ENCODE measurements at places on chromosomes 4 and X. TPM values are rescaled to one million over a fixed set of nuclear protein-coding genes. Genes with fewer than 3 reads are reported as not detected.

The MAGEA12 gene
- total RNA-seq = not detected

The HHIP gene
- total RNA-seq = not detected

The SYTL4 gene
- not detected for total RNA-seq

- no peak for DNase-seq
Observed at GRCh38 chr4:147044241-147044640, 98.6 kb upstream of the TTC29 start.

DNA sequence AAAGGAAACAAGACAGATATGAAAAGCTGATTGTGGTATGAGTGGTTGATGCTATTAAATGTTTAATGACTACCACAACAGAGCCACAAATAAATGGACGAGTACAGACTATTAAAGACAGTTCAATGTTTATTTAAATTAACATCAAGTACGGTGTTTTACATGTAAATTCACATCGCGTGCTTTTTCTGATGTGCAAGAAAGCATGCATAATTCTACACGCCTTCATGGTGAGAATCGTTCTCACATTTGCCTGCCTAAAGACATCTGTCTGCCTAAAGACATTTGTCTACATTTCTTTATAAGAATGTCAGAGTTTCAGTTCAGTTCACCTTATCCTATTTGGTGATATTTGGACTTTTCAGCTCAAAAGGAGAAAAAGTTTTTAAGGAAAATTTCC is 7.3 kb upstream of the GPR143 start:
- DNase-seq = no peak

GRCh38 chr4:96375367-96375766 is 535.5 kb downstream of the PDHA2 start:
- no peak for DNase-seq

DNA sequence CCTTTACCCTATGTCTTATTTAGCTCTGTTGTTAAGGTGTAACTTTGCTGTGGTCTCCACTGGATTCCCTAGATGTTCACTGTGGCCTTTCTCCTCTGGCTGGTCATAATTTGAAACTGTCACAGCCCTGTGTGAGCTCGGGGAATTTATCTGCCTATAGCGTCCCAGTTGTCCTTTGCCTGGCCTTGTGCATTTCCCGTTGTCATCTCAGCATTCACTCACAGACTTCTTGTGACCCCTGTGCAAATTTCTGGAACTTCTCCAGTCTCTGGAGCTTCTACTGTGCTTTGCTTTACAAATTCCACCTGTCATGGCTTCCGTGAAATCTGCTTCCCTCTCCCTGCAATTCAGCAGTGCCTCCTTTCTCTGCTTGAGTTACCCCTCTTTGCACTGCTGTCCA is 106.7 kb downstream of the WWC2 start:
- no peak for DNase-seq

DNA sequence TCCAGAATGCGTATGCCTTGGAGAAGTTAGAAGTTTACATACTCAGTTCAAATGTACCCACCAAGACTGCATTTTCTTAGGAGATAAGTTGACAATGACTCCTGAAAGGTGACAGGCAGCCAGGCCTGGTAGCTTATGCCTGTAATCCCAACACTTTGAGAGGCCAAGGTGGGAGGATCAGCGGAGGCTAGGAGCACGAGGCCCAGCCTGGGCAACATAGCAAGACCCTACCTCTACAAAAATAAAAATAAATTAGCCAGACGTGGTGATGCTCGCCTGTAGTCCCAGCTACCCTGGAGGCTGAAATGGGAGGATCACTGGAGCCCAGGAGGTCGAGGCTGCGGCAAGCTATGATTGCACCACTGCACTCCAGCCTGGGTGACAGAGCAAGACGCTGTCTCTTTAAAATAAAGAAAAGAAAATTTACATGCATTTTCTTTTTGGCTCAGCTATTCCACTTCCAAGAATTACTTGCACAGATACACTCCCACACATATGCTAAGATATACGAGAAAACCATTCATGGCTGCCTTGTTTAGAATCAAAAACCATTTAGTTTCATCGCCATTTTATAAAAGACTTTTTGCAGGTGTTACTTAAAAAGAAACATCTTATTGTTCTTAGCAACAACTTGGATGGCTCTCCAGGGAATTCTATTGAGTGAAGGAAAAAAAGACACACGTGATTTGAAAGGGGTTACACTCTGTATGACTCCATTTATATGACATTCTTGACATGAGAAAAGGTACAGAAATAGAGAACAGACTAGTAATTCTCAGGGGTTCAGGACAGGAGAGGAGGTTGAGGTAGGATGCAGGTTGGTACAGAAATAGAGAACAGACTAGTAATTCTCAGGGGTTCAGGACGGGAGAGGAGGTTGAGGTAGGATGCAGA is 66.3 kb downstream of the DHRSX start:
- DNase-seq = no peak

DNA sequence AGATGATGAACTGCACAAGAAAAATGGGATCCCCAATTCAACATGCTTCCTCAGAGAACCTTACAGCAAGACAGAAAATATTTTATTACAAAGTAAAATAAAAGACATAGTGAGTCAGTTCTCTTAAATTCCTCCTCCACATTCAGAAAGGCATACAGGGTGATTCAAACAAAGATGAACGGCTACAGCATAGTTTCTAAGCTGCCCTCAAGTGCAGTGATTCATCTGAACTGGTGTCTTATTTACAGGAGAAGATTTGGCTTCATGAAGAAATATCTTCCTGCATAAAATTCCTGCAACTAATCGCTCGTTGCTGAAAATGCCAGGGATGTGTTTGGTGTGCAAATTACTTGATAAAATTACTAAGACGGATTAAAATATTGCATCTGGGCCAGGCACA is 103.6 kb downstream of the PRKX start:
- no peak for DNase-seq

GRCh38 chr4:101885574-101885973 is 95.0 kb downstream of the BANK1 start:
- DNase-seq = no peak

GRCh38 chrX:71638409-71638808 is 20.1 kb upstream of the CXCR3 start:
- no peak for DNase-seq

DNA sequence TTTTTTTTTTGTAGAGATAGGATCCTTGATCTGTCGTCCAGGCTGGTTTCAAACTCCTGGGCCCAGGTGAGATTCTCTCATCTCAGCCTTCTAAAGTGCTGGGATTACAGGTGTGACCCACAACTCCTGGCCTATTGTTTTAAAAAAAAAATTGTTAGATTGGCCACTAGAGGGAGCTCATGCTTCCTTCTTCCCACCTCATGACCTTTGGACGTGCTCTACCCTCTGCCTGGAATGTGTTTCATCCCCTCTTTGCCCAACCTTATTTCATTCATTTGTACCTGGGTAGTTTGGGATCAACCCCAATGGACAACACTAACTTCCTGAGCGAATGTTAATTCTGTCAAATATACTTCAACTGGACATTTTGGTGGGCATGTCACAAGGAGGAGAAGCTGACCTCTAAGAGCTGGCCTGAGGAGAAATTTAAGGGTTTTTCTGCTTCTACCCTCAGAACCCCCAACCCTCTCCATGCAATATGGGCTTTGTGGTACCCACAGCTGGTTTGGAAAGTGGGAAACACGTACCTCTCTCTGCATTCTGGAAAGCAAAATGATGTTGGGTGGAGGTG is 6.4 kb downstream of the PPEF2 start:
- DNase-seq = no peak
